ENCODE measurements at places on chromosomes 2 and 18.
A peak's percentile ranks its signal among the peaks of the same experiment; 100 is the strongest.

GRCh38 chr2:5766561-5766960, 74.4 kb downstream of the SOX11 start:
- DNase-seq: no peak

- DNase-seq: peak; percentile 27
Measured at GRCh38 chr2:241933179-241933911, 63.8 kb downstream of the RTP5 start.

- DNase-seq: no peak
Measured at GRCh38 chr2:41948397-41948763, 99.4 kb upstream of the PKDCC start.

- no peak for DNase-seq
Measured at GRCh38 chr2:8431446-8432125, 250.3 kb upstream of the ID2 start.

DNA sequence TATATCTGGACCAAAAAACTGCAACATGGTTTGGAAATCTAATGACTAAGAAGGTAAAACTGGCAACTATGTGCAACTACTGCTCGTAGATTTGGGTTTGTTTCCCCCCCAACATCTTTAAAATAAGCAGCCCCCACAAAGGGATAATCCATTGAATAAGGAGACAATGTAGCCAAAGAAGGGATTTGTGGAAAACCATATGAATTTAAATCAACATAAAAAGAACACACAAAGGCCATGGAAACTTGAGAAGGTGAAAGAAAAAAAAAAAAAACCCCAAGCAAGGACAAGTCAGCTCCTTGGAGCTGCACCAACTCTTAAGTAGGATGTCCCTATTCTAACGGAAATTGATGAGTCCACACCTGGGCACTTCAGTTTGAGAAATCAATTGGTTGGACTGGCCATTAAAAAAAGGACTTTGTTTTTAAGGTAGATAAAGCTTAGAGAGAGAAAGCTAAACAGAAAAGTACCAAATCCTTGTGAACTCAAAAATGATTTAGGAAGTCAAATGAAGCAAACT, 53.7 kb upstream of the ST8SIA5 start:
- DNase-seq: no peak

DNA sequence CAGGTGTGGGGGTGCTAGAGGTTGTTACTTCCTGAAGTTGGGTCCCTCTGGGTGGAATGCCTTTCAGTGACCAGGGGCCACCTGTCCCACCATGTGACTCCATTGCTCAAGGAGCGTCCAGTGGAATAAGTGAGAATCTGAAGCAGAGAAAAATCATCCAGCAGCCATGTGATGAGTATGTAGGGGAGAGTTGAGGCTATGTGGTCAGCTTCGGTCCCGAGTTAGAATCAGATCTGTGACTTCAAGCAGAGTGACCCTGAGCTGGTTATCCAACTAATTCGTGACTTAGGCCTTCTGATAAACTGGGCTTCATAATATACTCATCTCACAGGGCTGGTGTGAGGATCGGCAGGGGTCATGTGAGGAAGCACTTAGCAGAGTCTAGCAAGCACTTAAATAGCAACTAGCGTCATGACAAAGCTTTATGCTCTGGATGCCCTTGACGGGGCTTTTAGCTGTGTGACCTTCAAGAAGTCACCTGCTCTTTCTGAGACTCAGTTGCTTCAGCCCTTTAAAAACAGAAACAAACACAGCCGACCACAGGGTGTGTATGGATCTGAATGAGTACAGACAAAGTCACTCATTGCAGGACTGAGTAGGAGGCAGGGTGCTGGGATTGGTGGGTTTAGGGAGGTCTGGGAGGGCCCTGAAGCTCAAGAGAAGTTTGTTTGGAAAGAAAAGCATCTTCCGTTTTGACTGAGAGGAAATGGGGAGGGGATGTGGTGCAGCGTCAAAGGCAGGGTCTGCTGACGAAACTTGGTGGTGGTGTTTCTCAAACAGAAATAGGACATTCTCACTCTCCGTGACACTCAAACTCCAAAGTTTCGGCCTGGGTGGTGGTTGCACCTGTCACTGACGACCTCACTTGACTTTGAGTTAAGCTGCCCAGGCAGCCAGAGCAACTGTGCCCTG, 264.0 kb upstream of the CXCR4 start:
- no peak for DNase-seq

DNA sequence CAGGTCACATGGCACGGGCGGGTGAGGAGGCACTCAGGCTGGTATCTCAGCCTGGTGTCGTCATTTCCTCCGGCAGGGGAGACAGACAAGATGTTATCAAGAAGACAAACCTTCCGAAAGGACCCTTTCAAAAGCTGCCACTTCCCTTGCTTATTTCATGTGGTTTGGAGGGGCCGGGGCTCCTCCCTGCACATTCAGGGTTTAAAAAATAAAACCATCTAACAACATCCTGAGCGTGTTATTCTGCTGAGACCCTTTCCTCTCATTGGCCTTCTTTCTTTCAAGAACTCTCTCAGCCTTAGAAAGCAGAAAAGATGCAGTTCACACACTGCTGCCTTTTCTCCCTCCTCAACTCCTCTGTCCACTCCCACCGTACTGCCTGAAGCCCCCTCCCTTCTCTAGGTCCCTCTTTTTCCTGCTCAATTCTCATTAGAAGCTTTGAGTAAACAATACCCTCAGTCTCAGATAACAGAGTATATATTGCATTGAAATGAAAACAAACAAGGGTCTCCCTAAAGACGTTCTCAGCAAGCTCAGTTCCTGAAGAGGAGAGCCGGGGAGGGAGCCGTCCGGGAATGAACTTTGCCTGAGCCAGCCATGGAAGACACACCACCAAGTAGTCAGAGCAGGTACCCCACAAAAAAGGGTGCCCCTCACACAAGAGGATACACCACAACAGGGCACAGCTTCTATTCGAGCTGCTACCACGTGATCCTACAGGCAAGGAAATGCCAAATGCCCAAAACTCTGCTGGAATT, 9.7 kb downstream of the SMAD7 start:
- peak; percentile 51 for DNase-seq

GRCh38 chr2:8152392-8153257, 529.2 kb upstream of the ID2 start:
- DNase-seq: no peak

DNA sequence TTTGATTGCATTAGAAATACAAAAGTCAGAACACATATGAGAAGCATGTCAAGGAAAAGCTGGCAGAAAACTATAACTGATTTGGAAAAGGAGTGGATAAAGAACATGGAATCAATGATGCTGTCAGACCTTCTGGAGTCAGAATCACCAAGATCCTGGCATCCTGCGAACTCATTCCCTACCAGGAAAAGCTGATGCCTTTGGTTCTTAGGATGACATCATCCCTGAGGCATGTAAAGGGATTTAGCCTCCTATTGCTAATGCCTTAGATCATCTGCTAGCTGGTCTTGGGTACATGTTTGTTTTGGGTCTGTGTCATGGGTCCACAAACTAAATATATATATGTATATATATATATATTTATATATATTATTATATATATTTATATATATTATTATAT, 680.7 kb downstream of the EPHA4 start:
- peak; percentile 42 for DNase-seq

- peak; percentile 85 for DNase-seq
Measured at GRCh38 chr2:12318427-12319057, 398.2 kb upstream of the TRIB2 start.

DNA sequence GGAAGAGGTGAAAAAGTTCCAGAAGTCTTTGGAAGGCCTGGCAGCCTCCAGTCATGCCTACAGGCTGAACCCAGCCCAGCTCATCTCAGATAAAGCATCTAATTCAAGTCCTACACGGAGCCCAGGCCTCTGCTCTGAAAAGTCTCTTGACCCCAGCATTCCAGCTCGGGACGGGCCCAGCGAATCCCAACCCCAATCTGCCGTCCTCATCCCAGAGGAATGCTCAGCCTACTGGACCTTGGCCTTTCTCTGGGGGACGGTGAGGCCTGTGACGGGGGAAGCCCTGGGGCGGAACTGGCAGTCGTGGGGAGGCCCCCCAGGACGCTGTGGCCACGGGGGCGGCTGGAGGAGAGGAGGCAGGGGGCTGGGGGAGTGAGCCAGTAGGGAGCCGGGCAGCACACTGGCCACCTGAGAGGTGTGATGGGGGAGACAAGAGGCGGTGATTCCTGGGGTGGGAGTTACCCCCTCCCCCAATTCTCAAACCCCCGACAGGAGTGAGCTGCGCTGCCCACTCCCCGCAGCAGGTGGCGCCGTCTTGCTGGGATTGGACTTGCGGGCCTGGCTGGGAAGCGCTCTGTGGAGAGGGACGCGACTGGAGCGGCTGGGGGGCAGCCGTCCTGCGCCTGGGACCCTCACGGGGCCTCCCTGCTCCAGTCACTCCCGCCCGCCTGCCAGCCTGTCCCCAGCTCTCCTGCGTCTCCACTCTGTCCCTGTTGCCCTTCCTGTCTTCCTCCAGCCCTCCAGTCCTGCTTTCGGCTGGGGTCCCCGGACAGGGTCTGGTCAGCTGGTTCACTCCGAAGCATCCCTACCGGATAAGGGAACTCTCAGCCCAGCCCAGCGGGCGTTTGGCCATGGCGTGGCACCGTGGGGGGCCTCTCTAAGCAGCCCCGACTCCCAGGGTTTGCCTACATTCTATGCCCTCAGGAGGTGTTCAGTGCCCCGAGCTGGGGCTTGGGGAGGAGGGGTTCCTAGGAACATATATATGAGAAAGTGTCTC, 182.6 kb upstream of the HAAO start:
- peak; percentile 59 for DNase-seq

GRCh38 chr2:44171018-44171417, 2.3 kb downstream of the PPM1B start:
- DNase-seq: peak; percentile 17

DNA sequence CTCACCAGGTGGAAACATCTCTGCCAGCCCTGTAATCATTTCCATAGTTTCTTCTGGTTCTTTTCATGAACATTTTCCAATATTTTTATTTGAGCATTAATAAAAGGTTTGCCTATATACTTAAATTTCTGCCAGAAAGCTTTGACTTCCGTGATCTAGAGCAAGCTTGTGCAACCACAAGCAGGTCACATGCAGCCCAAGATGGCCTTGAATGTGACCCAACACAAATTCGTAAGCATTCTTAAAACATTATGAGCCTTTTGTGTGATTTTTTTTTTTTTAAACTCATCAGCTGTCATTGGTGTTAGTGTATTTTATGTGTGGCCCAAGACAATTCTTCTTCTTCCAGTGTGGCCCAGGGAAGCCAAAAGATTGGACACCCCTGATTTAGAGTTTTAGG, 51.6 kb downstream of the NEDD4L start:
- DNase-seq: no peak

GRCh38 chr18:4035521-4035920, 419.6 kb downstream of the DLGAP1 start:
- no peak for DNase-seq

DNA sequence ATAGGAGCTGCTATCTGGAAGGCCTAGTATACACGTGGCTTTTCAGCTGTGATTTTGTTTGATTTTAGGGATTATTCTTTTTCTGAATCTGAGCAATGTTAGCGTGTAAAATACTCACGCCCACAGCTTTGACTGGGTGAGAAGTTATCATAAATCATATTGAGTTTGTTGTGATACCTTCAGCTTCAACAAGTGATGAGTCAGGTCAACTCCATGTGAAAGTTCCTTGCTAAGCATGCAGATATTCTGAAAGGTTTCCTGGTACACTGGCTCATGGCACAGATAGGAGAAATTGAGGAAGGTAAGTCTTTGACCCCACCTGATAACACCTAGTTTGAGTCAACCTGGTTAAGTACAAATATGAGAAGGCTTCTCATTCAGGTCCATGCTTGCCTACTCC, at the start of gene GKN1:
Gene GKN1, plus strand, starts transcription at position 386 of the 400 bp plus-strand sequence. CDS start 42 bp downstream, outside the sequence.
- no peak for DNase-seq

GRCh38 chr2:58204195-58204959, 36.7 kb downstream of the FANCL start:
- DNase-seq: peak; percentile 28

GRCh38 chr2:112627060-112628040, 18.4 kb upstream of the SLC20A1 start:
- peak; percentile 83 for DNase-seq

GRCh38 chr2:19868701-19869580, 32.8 kb downstream of the TTC32 start:
- DNase-seq: peak; percentile 65

DNA sequence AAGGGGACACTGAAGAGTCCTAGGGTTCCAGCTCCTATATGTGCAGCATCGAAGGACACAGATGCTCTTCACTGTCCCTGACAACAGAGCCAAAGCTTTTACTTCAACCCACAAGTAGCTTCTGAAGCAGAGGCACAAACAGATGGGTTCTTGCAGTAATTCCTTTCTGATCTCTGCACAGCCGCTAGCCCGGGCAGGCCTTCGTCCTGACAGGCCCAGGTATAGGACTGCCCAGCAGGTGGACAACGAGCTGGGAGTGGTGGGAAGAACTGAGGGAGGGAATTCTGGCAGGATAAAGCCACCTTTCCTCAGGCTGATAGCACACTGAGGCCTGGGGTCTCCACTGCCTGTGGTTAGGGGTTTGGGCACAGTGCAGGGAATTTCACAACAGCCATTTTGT, 94.8 kb downstream of the RHOB start:
- no peak for DNase-seq

GRCh38 chr2:49154140-49154539, at the start of gene FSHR:
FSHR (minus strand) TSS chr2:49154515; CDS start chr2:49154417, 98 bp downstream.
- DNase-seq: no peak

DNA sequence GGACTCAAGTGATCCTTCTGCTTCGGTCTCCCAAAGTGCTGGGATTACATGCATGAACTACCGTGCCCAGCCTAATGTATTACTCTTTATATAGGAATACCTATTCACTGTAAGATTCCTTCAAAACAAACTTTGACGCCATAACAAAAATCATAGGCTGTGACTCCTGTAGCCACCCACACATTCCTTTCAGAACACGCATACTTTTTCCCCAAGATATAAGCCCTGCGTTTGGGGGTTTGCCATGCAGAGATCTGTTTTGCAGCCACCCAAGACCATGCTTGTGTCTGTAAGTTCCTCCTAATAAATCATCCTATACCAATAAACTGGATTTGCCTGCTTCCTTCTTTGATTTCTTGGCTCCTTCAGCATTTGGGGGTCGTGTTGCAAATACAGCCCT, 46.0 kb upstream of the STON1 start:
- DNase-seq: no peak

DNA sequence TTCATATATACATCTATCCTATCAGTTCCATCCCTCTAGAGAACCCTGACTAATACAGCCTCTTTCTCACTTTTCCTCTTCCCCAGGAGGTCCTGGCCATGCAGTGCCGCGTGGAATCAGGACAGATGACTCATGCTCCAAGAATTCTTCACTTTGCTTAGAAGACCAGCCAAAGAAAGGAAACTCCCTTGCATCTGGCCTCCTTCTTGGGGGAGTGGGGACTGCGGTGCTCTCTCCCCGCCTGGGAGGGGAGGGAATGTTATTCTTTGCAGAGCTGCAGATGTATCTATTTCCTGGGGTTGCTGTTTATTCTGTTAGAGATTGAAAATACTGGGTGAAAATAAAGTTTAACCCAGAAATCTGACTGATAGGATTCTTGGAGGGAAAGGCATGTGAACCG, 111.5 kb upstream of the SH3BP4 start:
- DNase-seq: peak; percentile 64

GRCh38 chr18:62033756-62034155, 140.9 kb upstream of the RNF152 start:
- no peak for DNase-seq

GRCh38 chr2:51301381-51301780, 269.4 kb upstream of the NRXN1 start:
- DNase-seq: no peak

All from SW480 (cell line).